ENCODE measurements at places on chromosomes 11 and 22.

- no peak for DNase-seq
Measured at GRCh38 chr22:44700456-44700855, 1.5 kb upstream of the PRR5 start.

DNA sequence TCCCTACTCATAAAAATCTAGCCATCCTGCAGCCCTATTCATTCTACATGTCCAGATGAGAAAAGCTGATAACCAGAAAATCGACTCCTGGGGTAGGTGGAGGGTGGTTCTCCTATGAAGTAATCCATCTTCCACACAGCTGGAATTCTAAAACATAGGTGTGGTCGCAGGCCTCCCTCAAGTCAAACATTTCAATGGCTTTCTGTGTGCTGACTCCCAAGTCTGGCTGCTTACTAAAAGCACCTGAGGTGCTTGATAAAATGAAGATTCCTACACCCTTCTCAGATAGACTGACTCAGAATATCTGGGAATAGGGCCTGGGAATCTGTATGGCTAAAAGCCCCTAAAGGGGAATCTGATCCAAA is 26.1 kb downstream of the IRAG1 start:
- no peak for DNase-seq

DNA sequence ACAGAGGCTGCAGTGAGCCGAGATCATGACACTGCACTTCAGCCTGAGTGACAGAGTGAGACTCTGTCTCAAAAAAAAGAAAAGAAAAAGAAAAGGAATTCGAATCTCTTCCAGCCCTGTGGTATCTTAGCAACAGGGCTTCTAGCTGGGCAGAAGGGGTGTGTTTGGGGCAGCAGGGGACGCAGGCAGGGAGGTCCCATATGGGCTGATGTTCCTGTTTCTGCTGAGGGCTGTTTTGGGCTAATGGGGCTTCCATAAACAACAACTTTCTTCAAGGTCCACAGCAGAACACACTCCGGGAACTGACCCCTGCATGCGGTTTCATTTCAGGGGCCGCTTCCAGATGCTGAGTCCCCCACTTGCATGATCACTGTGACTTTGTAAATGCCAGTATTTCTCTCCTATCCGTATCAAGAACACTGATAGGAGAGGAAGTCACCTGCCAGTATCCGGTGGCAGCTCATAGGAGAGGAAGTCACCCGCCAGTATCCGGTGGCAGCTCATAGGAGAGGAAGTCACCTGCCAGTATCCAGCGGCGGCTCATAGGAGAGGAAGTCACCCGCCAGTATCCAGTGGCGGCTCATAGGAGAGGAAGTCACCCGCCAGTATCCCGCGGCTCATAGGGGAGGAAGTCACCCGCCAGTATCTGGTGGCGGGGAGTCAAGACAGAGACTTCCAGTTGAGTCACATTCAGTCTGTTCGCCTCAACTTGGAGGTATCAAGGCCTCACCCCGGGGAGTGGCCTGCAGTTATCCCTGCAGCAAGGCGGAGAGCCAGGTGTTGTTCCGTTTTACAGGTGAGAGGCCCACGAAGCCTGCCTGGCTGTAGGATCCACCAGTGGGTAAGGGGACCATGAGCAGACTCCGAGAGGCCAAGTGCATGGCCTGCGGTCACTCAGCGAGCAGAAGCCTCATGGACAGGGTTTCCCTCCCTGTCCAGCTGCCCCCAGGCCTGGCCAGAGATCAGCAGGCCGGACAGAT is 8.3 kb upstream of the FGF19 start:
- DNase-seq = peak; percentile 16

- peak; percentile 24 for DNase-seq
Measured at GRCh38 chr11:9972989-9973388, 309.1 kb downstream of the SWAP70 start.

GRCh38 chr22:40310081-40310767 is 36.1 kb upstream of the ADSL start:
- DNase-seq = no peak

DNA sequence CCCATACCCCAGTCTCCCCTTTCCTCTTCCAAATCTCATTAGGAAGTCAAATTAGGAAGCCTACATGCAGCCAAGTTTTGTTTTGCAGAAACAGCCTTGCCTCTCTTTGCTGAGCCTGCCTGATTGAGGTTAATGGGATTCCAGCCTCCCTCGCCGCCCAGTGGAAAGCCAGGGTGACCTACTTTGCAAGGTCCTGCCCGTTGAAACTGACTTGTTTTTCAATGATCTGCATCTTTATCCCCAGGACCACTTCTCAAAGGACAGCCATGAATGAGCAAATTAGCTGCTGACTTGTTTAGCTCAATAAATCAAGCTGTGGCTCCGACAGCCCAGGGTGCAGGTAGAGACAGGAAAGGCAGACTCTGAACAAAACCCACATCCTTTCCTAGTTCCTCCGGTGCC is 110.4 kb downstream of the RRAS2 start:
- DNase-seq = no peak

- no peak for DNase-seq
Measured at GRCh38 chr11:2816941-2817421, 68.6 kb downstream of the CDKN1C start.

DNA sequence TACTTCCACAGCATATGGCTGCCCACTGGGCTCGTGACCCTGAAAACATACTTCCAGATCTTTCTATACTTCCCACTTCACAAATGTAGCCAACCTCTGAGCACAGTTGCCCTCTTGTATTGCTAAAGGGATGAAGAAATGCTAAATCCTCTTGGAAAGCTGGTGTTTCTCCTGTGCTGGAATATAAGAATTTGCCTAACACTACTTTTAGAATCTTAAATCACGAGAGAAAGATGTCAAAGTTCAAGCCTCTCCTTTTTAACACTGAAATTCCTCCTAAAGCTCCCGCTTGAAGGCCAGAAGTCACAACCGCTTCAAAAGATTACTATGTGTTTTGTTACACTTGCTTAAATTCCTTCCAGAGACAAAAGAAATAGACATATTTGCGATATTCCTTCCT is 21.9 kb downstream of the MAML2 start:
- DNase-seq = no peak

DNA sequence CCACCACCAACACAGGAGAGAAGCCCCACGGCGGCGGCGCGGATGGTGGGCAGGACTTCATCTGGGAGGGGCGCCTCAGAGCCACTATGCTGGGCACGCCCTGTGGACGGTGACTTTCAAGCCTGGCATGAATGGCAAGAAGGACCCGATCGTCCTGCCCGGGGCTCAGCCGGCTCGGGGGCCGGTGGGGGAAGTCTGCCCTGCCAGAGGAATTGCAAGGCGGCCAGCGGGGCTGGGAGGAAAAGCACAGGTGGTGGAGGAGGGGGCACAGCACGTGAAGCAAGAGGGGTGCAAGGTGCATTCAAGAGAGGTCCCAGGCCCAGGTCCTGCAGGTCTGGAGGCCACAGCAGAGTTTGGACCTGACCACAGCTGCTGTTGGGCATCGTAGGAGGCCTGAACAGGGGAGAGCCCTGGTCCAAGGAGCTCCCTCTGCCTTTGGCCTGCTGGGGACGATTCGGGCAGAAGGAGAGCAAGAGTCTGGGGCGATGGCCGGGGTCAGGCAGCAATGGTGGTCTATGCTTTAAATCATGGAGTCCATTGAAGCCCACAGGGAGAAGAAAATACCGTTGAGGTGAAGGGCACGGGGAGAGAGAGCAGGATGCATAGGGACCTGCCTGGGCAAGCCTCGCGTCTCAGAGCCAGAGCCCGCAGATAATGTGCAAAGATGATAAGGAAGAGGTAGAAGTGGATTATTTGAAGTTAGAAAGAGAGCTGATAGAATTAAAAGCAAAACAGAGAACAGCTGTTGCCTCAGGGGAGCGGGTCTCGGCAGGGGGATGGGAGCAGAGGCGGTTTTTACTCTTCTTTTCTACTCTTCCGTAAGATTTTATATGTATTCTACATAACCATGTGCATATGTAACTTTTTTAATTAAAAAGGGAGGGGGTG is 82.6 kb upstream of the SHISAL1 start:
- no peak for DNase-seq

GRCh38 chr11:12134236-12134585 is 23.8 kb downstream of the MICAL2 start:
- DNase-seq = no peak

DNA sequence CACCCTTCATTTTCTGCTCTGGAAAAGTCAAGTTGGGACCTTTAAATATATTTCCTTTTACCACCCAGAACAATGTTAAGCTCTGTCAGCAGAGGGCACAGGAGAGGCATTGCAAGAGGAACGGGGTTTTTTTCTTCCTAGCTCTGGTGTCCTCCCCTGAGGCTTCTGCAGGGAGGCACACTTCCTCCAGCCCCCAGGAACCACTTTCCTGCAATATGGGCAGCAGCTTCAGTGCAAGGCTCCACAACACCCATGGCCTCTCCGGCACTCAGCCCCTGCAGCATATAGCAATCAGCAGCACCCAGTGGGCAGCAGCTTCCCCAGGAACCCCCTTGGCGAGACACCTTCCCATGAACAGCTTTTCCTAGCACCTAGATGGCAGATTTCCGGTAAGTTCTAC is 101.4 kb downstream of the SYT9 start:
- peak; percentile 15 for DNase-seq

GRCh38 chr11:96329419-96329818 is 13.6 kb downstream of the MAML2 start:
- DNase-seq = no peak

DNA sequence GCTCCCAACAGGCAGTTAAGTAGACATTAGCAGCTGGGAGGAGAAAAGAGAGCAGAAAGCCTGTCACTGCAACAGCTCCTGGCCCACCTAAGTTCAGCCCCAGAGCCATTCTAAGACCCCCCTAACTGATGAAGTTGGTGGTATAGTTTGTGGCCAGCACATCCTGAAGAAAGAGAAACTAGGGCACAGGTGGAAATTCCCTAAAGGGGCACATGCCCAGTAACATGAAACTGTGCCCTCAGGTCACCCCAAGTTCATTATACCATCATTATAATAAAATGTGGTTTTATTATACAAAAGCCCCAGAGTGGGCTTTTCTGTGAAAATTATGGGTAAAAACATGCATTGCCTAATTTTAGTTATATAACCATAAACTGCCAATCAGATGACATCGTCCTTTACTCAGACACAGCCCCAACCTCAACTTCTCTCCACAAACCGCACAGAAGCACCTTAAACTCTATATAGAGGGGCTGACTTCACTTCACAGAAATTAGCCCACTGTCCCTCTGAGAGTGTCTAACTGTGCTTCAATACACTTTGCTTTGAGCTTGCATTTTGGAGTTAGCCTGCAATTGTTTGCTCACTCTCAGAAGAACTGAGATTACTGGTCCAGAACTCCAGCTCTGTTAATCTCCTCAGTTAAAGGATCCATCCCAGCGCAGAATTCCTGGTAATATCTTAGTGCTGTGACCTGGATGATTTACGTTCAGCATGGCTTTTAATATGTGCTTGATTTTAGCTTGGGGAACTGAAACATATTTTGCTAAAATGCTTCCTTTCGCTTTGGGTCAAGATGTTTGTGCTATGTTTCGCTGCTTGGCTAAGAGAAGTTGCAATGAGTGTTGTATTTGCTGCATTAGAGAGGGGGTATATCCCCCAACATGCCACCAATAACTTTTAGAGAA is 1.8 kb upstream of the APOL3 start:
- DNase-seq = peak; percentile 68

- no peak for DNase-seq
Measured at GRCh38 chr11:61141601-61142028, 19.6 kb downstream of the VPS37C start.

DNA sequence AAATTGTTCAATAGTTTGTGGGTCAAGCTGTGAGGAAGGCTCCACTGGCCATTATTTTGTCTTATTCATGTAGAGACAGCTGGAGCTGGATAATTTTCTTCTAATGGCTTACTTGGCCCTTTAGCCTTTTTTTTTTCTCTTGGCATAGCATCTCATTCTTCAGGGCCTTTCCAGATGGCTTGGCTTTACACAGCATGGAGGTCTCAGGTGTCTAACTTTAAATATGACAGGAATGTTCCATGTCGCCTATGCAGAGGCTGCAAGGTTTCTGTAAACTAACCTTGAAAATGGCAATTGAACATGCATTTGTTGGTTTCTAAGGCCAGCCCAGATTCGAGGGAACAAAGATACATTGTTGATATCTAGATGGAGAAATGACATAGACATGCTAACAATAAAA is 247.9 kb upstream of the CNTN5 start:
- DNase-seq = no peak

DNA sequence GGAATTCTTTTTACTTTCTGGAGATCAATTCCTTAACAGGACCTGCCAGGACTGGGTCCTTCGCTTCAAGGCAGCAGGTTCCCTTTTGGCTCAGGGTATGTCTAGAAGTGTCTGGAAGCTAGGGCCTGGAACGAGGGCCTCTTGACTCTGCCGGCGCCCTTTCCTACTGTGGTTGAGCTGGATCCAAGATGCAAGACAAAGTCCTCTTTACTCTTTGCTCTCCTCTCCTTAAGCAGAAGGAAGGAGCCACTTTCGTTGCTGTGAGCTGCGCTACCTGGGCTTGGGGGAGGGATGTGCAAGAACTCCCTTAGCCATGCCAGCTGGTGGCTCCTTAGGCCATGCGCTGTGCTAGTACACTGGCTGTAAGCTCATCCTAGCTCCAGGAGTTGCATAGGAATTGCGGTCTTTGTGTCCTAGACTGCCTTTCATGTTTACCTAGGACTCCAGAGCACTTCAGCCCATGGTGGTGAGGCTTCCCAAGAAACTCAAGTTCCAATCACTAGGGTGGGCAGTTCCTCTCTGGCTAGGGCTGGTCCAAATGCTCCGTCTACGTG is 18.1 kb downstream of the GLB1L2 start:
- DNase-seq = no peak

- DNase-seq = no peak
Measured at GRCh38 chr11:71311176-71311925, 59.0 kb upstream of the SHANK2 start.

GRCh38 chr11:8605971-8606563 is 12.0 kb upstream of the STK33 start:
- no peak for DNase-seq

GRCh38 chr11:35061516-35062440 is 77.2 kb upstream of the CD44 start:
- no peak for DNase-seq

DNA sequence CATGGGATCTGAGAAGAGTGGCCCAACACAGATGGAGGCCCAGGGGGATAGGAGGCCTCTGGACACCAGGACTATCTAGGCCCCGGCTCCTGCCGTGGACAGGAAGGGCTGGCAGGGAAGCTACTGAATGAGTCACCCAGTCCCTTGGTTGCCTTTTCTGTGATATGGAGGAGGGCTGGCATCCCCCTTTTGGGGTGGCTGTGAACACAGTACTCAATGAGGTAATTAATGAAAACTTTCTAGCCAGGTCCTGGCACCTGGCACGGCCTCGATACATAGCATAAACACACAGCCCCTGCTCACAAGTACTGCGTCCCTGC is 163.2 kb downstream of the CHST1 start:
- DNase-seq = no peak
